ENCODE measurements at places on chromosomes 1 and 21.
A peak's percentile ranks its signal among the peaks of the same experiment; 100 is the strongest.

DNA sequence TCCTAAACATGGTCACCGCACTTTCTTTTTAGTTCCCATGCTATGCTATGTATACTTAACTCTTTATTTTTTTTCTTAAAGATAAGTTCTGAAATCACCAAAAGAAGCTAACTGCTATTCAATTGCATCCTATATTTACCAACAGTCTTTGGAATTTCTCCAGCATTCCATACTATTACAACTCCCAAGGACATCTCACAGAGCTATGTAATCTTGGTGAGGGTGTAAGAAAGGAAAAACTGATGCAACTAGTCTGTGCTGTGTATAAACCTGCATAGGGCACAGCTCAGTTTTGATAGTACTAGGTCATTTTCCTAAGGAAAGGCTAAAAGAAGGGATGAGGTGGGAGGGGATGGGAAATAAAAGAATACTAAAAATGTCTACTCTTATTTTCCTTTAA lies 78.0 kb downstream of the PTPN14 start:
- DNase-seq = no peak

DNA sequence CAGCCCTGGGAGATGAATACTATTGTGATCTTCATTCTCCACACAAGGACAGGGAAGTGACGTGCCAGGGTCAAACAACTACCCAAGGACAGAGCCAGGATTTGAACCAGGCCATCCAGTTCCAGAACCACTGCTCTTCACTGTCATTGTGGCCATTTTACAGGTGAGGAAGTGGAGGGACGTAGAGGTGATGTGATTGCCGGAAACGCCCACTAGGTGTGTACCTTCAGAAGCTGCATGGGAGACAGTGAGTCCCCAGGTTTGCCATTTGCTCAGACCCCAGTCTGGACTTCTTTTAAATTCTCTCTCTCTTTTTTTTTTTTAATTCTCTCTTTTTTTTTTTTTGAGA lies 207.6 kb upstream of the TMEM51 start:
- DNase-seq = no peak

DNA sequence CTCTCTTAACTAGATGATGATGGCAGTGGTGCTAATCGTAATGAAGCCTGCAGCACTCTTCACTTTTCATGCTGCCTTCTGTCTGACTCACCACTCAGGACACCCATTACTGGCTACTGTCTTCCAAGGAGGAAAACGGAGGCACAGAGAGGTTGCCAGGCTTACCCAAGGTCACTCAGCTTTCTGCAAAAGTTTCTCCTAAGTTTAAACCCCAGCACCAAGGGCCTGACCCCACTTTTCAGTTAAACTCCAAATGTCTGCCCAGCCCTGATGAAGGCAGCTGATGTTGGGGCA lies 78.1 kb upstream of the RUNX3 start:
- no peak for DNase-seq

DNA sequence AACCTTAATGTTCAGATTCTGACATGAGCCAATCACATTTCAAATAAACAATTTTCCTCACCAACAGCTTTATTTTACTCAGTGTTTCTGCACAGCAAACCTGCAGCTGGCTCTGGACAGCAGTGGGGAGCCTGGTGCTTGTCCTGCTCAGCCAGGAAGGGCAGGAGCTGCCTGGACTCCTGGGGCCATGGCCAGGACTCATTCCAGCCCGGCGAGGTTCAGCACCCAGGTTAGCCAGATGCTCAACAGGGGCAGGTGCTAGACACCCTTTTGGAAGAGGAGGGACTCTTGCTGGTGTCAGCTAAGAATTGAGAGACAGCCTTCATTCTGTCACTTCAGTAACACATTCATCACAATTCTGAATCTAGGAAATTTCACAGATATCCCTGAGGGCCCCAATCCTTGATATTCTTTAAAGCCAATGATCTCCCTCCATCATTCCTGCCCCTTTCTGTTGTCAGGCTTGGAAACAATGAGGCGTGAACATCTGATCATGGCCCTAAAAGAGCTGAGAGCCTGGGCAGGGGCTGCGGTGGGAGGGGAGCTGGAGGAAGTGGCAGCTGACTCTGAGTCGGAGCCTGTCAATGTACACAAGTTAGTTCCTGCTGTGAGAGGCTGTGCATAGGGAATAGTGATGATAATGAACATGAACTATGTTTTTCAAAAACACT lies 251.3 kb downstream of the SDCCAG8 start:
- DNase-seq = no peak

DNA sequence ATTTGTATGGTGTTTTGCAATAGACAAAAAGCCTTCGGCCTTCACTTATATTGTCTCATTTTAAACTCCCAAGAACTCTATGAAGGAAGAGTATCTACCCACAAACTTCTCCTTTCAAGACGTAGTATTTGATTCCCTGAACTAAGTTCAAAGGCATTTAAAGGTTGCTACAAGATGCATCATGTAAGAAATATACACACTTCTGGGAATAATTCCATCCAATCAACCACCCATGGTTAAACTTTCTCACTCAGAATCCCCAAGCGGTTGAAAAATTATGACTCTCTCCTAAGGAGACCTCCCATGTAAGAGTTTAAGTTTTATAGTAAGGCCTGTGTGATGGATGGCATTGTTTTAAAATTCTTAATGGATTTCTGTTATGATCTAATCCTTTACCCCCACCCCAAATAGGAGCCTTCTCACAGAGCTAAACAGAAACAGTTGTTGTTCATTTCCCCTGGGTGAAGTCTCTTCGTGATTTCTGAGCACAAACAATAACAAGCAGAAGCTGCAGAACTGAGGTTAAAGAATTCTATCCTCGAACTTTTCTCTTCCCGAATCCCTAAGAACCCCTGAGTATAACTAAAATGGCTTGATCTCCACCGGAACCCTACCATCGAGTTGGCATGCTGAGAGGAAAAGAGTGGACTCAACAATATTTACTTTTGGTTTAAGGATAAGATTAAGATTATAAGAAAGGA lies 185.0 kb downstream of the TGFBR3 start:
- no peak for DNase-seq

DNA sequence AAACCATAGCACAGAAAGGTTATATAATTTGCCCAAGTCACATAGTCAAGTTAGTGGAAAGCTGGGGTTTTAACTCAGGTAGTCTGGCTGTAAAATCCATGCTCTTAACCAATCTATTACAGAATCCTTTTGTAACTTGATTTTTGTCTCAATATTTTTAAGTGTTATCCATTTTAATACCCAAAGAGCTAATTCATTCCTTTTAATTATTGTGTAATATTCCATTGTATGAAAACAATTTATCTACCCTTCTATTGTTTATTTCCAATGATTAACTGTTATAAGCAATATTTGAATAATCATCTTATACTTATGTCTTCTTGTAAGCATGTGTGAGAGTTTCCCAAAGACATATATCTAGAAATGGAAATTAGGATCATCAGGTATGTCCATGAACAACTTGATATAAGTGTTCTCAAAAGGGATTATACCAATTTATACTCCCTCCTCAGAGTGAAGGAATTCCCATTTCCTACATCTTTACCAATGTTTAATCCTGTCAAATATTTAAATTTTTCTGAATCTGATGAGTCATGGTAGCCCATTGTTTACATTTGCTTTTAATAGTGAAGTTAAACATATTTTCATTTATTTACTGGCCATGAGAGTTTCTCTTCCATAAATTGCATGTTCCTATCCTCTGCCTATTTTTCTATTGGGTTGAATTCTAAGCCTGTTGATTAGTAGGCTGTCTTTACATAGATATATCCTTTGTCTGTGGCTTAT lies 13.9 kb downstream of the TEX50 start:
- no peak for DNase-seq

DNA sequence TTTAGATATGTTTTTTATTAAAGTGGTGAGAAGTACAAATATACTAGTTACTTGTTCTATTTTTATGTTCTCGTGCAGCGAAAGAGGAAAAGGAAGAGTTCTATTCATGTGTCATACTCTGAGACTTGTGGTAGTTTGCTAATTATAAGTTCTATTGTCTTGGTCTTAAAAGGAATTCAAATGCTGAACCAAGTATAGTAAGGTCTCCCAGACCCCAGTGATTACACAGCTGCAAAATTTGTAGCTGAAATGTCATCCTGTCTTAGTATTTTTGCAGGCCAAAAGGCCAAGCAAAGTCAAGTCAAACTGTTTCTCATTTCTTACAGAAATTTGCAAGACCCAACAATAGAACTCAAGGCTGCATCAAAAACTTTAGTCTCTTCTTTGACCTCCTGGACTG lies 268.7 kb downstream of the CHRM3 start:
- DNase-seq = no peak

DNA sequence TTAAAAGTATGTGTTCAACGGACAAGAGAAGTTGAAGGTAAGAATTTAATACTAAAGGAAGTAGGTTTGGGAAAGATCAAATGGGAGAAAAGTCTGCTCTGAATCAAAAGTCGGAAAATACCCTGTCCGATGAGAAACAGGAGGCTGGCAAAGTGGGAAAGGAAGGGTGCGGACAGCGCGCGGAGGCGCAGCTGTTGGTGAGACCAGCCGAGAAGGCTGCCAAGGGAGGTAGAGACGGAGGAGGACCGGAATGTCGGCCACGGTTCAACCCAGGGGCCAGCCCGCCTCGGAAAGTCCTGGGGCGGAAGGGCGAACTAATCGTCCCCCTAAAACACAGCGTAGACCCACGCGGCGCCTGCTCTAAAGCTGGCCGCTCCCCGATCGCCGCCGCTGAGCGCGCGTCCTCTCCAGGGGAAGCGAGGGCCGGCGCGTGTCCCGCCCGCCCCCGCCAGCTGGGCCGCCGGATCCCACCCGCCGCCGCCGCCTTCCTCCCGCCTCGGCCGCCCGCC lies 639 bp upstream of the SPATA1 start:
- DNase-seq = no peak

GRCh38 chr1:24385160-24385940 lies 28.2 kb downstream of the STPG1 start:
- DNase-seq = no peak

DNA sequence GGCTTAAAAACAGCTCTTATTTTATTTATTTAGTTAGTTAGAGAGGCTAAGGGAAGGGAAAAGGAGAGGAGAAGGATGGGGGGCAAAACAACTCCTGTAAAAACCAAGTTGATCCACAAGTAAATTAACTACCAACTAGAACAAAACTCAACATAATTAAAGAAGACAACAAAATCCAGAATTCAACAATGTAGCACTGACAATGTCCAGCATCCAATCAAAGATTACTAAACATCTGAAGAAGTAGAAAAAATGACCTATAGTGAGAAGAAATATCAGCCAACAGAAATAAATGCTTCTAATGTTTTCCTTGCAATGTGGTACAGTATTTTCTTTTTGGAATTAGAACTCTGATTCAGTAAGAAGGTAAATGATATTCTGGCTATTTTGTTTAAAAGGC lies 160.1 kb downstream of the CDC7 start:
- DNase-seq = no peak

DNA sequence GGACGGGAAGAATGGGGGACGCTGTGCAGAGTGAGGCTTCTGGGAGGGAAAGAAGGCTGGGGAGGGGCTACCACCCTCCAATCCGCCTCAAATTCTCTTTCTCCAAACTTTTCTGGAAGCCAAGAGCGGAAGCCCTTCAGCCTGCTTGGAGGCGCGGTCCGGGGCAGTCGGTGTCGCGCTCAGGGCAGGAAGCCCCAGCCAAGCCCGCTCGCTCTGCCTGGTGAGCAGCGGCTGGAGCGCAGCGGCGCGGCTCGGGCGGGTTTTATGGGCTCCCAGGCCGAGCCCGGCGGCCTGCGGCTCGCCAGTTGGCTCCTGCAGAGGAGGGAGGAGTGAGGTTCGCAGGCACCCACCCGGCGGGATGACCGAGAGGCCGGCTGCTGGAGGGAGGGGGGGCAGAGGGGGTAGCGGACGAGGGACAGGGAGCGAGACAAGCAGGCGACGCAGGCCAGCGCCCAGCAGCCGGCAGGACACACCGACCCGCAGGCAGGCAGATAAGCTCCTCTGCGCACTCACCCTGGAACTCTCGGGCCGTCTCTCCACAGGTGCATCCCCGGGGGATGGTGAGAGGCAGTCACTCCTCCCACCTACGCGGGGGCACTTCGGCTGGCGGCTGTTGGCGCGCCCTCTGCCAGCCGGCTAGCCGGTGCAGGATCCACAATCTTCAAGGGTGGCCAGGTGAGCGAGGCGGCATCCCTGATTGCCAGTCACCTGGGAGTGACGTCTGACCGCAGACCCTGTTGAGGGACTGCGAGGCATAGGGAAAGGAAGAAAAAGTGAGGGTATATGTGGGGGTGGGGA lies at the start of gene AVPR1B:
AVPR1B (minus strand) TSS at position 238 of the 798 bp plus-strand sequence. CDS start 498 bp downstream, outside the sequence.
- peak; percentile 33 for DNase-seq

DNA sequence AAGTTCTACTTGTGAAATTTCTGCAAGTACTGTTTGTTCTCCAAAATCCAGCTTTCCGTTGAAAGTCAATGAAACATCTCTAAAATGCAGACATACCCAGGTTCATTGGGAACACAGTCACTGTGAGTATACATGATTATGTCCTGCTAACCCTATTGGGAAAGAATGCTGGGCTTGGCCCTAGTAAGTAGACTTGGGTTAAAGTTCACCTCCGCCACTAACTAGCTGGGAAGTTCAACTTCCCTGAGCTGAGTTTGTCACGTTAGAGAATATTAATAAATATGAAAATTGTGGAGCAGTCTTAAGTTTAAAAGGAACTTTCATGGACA lies 10.5 kb upstream of the PGD start:
- DNase-seq = no peak

GRCh38 chr1:212152308-212152693 lies 116.8 kb downstream of the DTL start:
- no peak for DNase-seq

Measured in activated T-cell treated with anti-CD3 and anti-CD28 coated beads for 48 hours (primary cell).